Mesangial cell (primary cell): ENCODE measurements at places on chromosomes 16 and 17. TPM values are rescaled to one million over a fixed set of nuclear protein-coding genes. Genes with fewer than 3 reads are reported as not detected.

DDX28 gene
- 10.6 and 11.2 TPM in 2 replicates for total RNA-seq

CPHXL2 gene
- total RNA-seq: not detected in 2 replicates

CNTD1 gene
- total RNA-seq: not detected in 2 replicates

KRT39 gene
- total RNA-seq: not detected in 2 replicates

CD300H gene
- not detected in 2 replicates for total RNA-seq

PRR29 gene
- total RNA-seq: 0.38 and 0.49 TPM in 2 replicates

ABCC6 gene
- 0.65 and 4.3 TPM in 2 replicates for total RNA-seq

CLEC18B gene
- total RNA-seq: 7.0 and 20.9 TPM in 2 replicates

CFAP97D1 gene
- not detected in 2 replicates for total RNA-seq

CDYL2 gene
- total RNA-seq: 4.7 and 5.1 TPM in 2 replicates

HOXB5 gene
- 1.3 and 3.4 TPM in 2 replicates for total RNA-seq

COX6A2 gene
- not detected in 2 replicates for total RNA-seq

LRRC46 gene
- 0.16 TPM in 1 of 2 replicates, not detected in the other for total RNA-seq

CMTM2 gene
- 0.13 and 1.3 TPM in 2 replicates for total RNA-seq

SPATA33 gene
- total RNA-seq: 7.5 and 9.9 TPM in 2 replicates

STX1B gene
- total RNA-seq: 0.63 and 0.65 TPM in 2 replicates

CDH15 gene
- total RNA-seq: 0.13 TPM in 1 of 2 replicates, not detected in the other

C16orf54 gene
- under 0.01 TPM in 1 of 2 replicates, not detected in the other for total RNA-seq
